A549 treated with CpdA at 1 μM for 4 hours (cell line): ENCODE measurements at places on chromosomes 13 and 19. TPM values are rescaled to one million over a fixed set of nuclear protein-coding genes. Genes with fewer than 3 reads are reported as not detected.

SLC7A9 gene
- total RNA-seq = 0.35 to 0.67 TPM (median 0.52 TPM) in 4 of 5 replicates, not detected in the other

RNF6 gene
- 28.1 to 37.5 TPM (median 29.2 TPM) in 5 replicates for total RNA-seq

EFNB2 gene
- total RNA-seq = 1.4 to 2.2 TPM (median 1.9 TPM) in 5 replicates

PSG3 gene
- total RNA-seq = 0.10 to 0.17 TPM (median 0.17 TPM) in 3 of 5 replicates, not detected in the others

NEK3 gene
- total RNA-seq = 5.9 to 9.6 TPM (median 7.4 TPM) in 5 replicates

SBK2 gene
- total RNA-seq = 1.8 to 3.1 TPM (median 2.5 TPM) in 5 replicates

URAD gene
- total RNA-seq = not detected in 5 replicates

FFAR1 gene
- total RNA-seq = not detected in 5 replicates

ZNF728 gene
- not detected in 5 replicates for total RNA-seq
